ENCODE measurements at places on chromosomes 4 and X.

DNA sequence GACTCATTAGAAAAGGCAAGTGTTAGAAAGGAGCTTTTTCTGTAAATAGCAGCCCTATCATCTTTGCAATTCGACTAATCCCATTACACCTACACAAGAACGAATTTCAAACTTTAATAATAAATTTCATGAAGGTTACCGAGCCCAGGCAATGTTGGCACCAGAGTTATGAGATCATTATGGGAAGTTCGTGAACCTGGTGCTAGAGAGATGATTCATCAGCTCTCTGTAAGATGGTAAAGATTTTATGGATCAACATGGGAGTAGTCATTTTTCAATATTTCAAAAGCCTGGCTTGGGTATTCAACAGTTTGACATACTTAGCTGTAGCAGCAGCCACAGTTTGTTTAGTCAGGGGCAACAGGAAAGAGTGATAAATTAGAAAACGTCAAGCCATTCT lies 35.8 kb downstream of the AMELX start:
- DNase-seq, result no peak

GRCh38 chr4:102799816-102800215 lies 27.5 kb downstream of the UBE2D3 start:
- no peak for DNase-seq

GRCh38 chrX:9231491-9231890 lies 197.6 kb upstream of the FAM9B start:
- DNase-seq, result no peak

- DNase-seq, result no peak
Measured at GRCh38 chr4:159237975-159238374, 135.1 kb downstream of the RAPGEF2 start.

DNA sequence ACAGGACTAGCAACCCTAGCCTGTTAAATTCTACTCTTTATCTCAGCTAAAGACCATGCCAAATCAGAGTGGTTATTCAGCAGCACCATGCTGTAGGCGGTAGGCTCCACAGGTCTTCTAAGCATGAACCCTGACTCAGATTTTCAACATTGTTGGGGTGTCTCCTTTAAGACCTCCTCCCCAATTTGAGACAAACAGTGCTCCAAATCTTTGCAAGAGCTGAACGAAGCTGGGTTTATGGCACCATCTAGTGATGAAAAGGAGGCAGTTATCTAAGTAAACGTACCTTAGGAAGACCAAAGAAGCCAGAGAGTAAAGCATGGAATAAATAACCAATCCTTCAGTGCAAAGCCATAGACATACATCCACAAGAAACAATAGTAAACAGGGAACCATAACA lies 334.5 kb upstream of the SLC7A11 start:
- DNase-seq, result no peak

- no peak for DNase-seq
Measured at GRCh38 chrX:4043951-4044350, 330.5 kb upstream of the PRKX start.

DNA sequence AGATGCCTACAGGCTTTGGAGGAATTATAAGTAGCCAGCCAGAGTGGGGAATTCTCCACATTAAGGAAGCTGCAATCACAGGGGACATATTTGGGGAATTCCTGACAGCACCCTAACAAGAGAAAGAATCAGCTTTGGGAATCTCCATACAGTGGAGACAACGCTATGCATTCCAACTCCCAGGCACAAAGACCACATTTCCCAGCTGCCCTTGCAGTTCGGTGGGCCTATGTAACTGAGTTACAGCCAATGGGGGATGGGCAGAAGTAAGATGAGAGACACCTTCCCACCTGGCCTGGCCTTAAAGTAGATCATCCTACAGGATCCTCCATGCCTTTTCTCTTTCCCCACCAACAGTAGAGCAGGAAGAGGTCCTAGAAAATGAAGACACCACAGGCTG lies 43.4 kb upstream of the CCKAR start:
- no peak for DNase-seq

DNA sequence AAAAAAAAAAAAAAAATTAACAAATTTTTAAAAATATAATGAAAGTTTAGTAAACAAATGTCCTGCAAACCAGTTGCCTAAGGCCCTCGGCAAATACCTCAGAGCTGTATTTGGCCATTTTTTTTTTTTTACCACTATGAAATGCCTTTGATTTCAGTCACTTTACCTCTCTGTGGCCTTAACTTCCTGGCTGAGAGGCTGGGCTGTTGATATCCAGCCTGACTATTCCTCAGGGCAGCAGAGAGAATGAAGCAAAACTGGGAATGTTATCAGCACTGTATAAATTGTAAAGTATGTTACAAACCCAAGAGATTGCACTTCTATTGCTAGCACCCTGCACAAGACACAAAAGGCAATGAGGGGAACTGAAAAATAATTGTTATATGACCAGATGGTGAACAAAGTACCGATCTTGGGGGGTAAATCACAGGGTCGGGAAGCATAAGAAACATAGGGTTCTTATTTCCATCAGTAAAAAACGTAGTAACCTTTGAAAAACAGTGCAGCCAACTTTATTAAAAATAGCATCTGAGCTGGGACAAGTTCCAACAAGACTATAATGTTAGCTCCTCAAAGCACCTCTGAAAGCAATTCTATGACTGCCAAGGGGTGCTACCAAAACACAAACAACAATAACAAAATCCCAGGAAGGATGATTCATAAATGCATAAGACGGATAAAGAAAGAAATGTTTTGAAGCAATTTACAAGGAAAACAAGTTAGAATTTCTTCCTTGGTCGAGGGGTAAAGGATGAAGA lies 18.1 kb downstream of the USP46 start:
- peak; percentile 9 for DNase-seq

DNA sequence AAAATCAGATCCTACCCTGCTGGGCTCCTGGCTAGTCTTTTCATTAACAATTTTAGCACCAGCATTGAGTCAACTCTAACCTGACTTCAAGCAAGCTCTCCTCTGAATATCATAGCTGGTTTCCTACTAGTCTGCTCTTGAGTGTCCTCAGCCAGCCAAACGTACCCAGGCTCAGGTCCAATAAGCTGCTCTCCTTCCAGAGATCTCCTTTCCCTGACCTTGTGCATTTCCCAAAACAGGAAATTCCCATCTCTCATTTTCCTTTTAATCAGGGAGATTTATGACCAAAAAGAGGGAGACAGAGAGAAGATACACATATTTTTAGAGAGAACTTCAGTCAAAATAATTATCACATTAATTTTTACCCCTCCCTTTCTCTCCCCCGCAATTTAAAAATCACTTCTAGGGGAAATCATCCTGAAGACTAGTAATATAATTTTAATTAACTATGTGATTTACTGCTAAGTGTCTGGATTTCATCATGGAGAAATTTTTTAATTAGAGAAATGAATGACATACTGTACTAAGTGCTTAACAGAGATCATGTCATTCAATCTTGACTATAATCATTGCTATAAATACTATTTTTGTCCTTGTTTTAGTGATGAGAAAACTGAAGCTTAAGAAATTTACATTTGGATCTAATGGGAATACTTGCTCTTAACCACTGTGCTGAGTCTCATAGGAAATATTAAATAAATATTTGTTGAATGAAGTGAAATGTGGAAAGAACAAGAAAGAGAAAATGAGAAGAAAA lies 421.7 kb upstream of the INTU start:
- no peak for DNase-seq

DNA sequence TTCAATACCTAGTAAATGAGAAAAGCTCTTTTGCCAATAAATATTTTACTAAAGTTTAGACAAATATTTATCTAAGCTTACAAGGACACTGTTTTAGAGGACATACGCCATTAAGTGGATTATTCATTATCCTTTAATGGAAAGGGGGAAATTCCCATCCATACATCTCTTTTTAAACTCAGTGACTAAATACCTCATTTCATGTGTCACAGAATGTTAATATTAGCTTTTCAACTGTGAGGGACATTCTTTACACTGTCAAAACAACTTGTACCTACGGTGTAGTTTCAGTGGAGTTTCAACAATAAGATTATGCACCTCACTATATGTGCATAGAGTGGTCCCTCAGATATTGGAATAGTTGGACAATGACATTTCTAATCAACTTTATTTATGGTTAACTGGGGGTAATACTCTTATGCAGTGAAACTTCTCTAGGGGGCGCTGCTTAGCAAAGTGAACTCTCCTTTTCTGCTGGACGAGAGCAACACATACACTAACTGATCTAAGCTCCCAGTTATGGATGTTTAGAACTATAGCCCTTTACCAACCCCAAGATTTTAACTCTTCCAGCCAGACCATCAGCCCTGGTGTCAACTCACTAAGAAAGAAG lies 9.7 kb downstream of the HS6ST2 start:
- DNase-seq, result no peak

GRCh38 chrX:138771047-138771446 lies 59.5 kb upstream of the FGF13 start:
- DNase-seq, result no peak

GRCh38 chr4:31194823-31195222 lies 474.7 kb downstream of the PCDH7 start:
- no peak for DNase-seq

GRCh38 chrX:138711399-138712347 lies at the start of gene FGF13:
Gene FGF13 (minus strand): TSS chrX:138711717. CDS start chrX:138711003, 714 bp downstream.
- DNase-seq, result no peak

GRCh38 chr4:14631806-14632440 lies 370.4 kb upstream of the CPEB2 start:
- DNase-seq, result no peak

- no peak for DNase-seq
Measured at GRCh38 chr4:116925900-116926457, 159.4 kb downstream of the TRAM1L1 start.

DNA sequence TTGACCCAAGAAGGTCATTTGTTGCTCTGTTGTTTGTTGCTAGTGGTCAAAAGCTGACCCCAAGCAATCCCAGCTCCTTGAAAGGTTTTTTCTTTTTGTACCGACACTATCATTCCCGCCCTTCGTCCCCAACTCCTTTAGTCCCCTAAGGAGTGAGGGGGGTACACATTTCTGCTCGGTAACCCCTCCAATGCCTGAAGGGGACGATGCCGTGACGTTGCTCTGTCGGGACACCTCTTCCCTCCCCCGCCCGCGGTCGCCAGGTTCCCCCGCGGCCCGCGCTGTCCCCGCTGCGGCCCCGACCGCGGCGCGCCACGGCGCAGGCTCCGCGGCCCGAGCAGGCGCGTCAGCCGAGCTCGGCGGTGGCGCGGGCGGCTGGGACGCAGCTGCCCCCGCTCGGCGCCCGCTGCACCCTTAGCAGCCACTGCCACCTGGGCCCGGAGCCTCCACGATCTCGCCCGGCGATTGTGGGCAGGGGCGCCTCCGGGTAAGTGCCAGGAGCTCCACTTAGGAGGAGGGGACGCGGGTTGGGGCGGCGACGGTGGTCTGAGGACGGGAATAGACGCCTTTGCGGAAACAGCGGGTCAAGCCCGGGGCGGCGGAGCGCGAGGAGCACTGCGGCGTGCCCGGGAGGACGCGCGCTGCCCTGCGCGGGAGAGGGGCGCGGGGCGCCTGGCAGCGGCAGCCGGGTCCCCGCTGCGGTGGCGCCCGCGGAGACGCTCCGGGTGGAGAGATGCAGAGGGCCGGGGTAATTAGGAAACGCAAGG lies at the start of gene GLRB:
TSS of gene GLRB (plus strand) at position 340 of the 767 bp plus-strand sequence. CDS start 1,875 bp downstream, outside the sequence.
- peak; percentile 35 for DNase-seq

DNA sequence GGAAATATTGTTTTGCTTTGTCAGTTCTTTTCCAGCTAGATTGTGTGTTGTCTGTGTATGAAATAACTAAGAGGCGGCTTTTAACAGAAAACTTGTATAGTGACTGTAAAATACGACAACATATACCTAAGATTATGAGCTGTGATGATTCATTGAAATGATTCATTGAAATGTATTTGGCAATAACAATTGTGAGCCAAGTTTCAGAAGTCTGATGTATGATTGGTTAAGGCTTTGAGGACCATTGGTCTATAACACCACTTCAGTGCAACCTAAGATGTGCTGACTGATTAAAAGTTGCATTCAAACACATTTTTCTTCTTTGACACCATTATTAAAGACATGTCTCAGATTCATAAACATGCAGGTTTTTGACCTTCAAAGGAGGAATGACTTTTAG lies 76.6 kb downstream of the PTPN13 start:
- DNase-seq, result no peak

- no peak for DNase-seq
Measured at GRCh38 chrX:144681501-144681900, 565.8 kb upstream of the SPANXN1 start.

GRCh38 chr4:19534159-19534558 lies 717.5 kb upstream of the SLIT2 start:
- no peak for DNase-seq

- peak; percentile 8 for DNase-seq
Measured at GRCh38 chr4:123939621-123940020, 543.0 kb downstream of the SPRY1 start.

DNA sequence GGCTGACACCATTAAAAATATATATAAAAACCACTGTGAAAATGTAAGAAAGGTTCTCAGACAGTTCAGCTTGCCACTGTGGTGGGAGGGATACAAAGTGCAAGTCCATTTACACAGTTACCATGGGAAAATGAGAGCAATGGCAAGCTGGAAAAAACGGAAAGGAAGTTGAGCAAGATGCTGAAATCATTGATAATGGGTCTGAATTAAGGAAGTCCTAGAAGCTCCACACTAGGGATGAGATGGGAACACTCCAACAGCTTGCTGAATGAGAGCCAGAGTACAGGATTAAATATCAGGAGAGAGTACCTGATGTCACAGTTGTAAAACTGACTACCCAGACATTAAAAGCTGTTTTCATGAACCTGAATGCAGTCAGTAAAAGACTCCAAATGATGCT lies 218.6 kb downstream of the PRDM5 start:
- no peak for DNase-seq

- no peak for DNase-seq
Measured at GRCh38 chr4:55395218-55395528, 584 bp upstream of the TMEM165 start.

- DNase-seq, result no peak
Measured at GRCh38 chr4:3249711-3250437, 915 bp downstream of the MSANTD1 start.
